ENCODE measurements at places on chromosomes 6 and 20.

DNA sequence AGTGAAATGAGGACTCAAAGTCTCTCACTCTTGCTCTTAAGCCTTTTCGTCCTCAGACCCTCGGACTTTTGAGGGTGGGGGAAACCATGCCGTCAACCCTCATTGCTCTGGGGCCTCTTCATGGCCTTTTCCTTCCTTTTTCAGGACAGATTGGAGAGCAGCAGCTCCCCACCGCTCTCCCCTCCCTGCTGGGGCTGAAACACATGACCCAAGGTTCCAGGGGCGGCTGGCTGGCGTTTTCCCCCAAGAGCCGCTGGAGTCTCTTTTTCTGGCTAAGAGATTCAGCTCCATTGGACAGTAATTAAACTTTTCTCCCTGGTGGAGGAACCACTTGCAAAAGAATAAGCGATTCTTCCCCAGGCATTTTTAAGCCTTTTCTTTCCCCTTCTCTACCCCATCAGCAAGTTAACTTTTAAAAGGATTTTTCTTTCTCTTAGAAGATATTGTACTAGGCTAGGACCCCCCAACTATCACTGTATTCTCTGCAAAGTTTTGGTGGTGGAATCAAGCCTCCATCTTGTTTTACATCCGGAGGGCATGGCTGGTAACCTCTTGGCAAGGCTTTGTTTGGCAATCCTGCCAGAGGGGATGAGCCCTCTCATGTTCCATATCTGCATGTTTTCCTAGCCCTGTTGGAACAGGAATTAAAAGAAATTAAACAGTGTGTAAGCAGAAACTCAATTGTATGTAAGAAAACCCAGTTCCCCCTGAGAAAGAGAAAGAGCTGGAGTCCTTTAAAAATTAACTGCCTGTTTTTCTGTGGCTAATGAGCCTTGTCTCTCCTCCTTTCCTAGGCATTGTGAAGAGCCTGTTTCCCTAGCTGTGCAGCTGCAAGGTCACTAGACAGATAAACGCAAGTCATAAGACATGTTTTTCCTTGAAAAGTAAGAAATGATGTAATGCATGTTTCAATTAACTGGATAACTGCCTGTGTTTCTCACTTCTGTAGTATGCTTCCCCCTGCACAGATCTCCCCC is 100.8 kb upstream of the GPR6 start:
- DNase-seq: no peak

GRCh38 chr6:43090559-43090956 is 14.4 kb downstream of the PTK7 start:
- DNase-seq: no peak

DNA sequence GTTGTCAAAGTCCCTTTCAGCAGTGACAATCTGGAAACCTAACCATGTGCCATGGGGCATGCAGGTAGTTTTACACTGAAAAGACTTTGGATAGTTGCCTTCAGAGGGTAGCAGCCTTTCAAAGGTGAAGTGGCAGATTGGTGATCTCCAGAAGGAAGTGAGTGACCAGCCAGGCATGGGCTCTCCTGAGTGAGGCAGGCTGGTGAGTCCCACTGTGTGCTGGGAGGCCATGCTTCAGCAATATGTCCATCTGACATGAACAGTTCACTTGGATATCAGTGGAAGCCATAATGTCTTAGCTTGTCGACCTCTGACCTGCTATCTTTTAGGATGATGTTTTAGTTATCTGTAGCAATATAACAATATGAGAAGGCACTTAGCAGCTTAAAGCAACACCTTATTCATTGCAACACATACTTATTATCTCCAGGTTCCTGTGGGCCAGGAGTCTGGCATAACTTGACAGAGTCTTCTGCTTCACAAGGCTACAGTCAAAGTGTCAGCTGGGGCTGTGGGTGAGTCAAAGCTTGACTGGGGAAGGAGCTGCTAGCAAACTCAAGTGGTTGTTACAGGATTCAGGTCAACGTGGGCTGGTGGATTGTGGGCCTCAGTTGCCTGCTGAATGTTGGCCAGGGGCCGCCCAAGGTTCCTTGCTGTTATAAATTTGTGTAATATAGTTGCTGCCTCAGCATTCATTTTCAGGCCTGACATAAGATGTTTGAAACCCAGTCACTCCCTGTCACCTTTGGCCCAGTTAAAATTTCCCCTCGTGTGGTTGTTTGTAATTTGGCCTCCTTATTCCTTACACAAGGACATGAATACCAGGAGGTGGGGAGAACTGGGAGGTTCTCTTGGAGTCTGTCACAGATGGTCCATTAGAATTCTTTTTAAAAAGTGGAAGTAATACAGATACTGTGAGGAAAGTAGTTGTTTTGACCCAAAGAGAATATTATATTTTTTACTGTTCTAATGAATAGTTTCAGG is 100.2 kb downstream of the UST start:
- no peak for DNase-seq

DNA sequence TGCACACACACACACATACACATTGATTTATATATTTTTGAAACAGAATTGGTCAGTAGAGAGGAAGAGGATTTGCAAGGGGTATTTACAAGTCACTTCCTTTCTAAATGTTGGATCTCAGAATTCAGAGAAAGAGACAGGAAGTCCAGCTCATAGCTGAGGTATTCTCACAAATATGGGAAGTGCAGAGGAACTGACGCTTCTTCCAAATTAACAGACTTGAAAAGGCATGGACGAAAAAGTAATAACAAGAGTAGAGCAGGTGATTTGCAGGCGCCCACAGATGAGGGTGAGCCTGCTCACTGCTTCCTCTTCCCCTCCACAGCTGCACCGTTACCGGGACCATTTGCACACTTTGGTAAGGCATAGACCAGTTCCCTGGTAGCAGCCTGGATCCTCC is 246.4 kb downstream of the PHACTR1 start:
- no peak for DNase-seq

DNA sequence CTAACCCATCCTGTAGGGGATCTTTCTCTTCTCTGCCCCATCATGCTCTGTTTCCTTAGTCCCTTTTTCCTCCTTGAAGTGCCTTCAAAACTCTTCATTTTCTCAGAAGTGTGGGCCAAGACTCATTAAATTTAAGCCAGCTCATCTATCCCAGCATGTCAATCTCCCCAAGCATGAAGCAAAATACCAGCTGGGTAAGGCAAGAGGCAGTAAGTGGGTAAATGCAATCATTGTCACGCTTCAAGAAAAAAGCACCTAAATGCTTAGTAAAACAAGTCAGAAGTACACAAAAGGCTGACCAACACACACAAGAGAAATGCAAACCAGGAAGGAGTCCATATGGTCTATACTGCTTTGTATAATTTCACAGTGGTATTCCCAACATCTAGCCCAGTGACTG is 61.5 kb downstream of the COL12A1 start:
- DNase-seq: no peak

- no peak for DNase-seq
Observed at GRCh38 chr6:38051819-38052434, 232.4 kb downstream of the ZFAND3 start.

GRCh38 chr20:35174458-35175216 is 2.8 kb downstream of the PROCR start:
- DNase-seq: no peak

- no peak for DNase-seq
Observed at GRCh38 chr20:582204-582603, 27.9 kb downstream of the TCF15 start.

- DNase-seq: no peak
Observed at GRCh38 chr6:125558907-125559306, 190.5 kb upstream of the HEY2 start.

GRCh38 chr20:20549267-20549612 is 163.2 kb downstream of the RALGAPA2 start:
- no peak for DNase-seq

DNA sequence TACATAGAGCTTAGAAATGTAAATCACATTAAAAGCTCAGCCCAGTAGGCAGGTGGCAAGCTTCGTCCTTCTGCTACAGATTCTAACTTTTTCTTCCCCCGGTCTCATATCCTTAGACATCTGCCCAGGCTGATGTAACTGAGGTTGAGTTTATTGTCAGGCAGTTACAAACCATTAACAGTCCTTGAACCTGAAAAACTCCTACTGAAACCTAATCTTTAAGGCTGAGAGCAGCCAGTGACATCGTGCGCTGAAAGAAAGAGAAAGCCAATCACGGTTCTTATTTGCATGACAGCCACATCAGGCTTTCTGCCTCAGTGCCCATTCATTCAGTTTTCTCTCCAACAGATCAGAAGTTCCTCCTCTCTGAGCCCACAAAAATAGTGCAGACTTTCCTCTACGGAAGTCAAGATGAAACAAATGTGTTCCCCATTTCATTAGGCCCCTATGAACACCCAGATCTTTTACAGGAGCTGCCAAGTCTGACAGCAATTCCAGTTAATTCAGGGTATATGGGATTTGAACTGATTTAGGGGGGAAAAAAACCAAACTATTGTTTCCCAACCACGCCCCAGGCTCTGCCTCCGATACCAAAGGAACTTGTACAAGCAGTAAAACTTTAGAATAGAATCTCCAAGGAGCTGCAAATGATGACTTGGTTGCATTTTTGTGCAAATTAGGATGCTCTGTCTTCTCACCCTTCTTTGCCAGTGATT is at the start of gene NHSL1:
TSS of gene NHSL1 (minus strand) at position 192 of the 716 bp plus-strand sequence. CDS start 204 bp downstream, outside the sequence.
- no peak for DNase-seq

DNA sequence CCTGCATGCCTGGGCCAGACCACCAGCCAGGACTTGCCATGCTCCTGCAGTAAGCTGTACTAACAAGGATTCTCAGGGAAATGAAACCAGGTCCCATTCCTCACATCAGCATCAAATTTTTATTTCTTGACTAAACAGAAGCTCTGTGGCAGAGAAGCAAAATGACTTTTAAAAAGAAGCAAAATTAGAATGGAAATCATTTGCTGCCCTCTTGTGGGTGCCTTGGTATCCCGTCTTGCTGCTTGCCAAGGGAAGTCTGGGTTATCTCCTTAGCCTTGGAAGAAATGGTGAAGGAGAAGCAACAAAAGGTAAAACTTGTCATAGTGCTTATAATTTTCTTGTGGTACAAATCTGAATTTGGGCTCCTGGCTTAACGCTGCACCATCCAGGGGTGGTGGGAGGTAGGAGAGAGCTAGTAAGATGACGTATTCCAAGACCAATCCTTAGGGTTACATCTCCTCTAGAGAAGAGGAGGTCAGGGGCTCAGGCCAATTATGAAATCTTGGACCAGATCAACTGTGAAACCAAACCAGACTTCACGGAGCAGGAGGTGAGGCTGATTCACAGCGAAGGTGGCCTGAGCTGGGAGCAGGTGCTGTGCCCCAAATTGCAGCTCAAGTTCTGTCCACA is 107.5 kb downstream of the FAXC start:
- no peak for DNase-seq

GRCh38 chr6:18147160-18147559 is 7.7 kb downstream of the TPMT start:
- DNase-seq: no peak

- DNase-seq: no peak
Observed at GRCh38 chr6:122568797-122569221, 41.4 kb upstream of the PKIB start.

GRCh38 chr20:36549628-36549941 is 8.3 kb downstream of the MYL9 start:
- no peak for DNase-seq

DNA sequence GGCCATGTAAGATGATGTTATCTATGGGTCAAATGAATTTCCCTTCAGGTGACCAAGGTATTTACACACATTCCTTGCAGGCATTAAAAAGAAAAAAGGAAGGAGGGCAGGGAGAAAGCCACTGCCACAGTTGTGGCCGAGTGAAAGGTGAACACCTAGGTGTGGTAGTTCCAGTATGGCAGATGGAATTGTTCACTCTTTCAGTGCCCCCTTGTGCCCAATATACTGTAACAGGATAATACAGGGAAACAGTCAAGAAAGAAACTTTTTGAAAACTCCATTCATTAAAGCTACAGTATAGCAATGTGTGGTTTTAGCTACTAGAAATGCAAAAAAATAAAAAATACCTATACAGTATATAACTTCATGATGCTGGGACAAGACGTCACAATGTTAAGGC is 52.1 kb downstream of the BMP2 start:
- DNase-seq: no peak

DNA sequence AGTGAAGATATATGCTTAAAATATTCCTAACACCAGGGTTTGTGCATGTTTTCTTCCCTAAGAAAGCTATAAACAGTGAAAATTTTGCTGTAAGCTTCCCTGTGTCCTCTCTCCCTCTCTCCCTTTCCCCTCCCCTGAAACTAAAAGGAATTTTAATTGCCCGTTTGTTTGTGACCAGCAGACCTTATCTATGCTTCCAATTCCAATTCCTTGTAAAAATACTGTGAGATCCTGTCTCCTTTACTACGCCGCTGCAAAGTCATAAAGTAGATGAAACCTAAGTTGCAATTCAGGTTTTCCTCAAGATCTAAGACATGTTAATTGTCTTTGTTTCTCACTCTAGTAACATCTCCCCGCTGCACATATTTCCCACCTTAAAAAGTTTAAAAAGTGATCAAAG is 82.3 kb downstream of the DNAH8 start:
- DNase-seq: no peak

DNA sequence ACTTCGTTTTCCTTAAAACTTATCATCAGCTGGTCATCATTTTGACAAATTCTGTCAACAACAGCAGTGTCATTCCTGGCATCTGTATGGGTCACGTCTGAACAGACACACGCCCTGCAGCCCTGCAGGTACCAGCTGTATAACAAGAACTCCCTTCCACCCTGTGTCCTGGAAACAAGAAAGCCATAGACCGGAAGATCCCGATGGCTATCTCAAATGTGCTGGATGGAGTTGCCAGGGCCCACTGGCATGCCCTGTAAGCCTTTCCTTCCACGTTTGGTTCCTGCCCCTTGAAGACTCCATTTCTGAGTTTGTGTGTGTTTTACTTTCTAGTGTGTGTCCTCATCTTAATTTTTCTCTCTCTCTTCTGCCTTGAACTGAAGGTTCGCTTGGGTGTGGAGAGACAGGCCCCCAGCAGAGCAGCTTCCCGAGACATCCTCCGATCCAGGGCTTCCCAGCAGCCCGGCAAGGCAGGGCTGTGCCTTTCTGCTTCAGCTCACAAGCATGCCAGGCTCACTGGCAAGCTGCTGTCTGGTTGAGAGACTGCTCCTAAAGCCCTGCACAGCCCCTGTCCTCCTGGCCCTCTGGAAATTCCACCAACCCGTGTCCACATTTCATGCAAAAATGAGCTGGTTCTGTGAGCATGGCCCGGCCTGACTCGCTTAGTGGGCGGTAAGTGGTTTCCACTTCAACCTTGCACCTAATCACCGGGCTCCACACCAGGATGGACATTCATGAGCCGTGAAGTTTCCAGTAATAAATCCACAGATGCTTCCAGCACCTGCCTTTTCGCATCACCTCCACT is 8.7 kb downstream of the GFRA4 start:
- no peak for DNase-seq

- no peak for DNase-seq
Observed at GRCh38 chr6:21228876-21229460, 364.6 kb upstream of the SOX4 start.

DNA sequence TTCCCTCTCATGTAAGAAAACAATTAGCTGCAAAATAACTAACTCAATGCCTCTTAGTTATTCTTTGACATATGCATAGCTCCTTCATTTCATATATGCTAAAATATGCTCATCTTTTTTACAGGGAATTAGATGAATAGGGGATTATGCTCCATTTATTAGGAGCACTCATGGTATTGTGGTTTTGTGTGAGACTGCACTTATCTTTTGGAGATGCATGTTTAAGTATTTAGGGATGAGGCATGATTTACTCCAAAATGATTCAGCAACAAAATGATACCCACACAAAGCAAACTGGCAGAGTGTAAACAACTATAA is 8.8 kb downstream of the BNIP5 start:
- DNase-seq: no peak

GRCh38 chr6:54031169-54031568 is 80.1 kb upstream of the MLIP start:
- no peak for DNase-seq
